CD8-positive, alpha-beta memory T cell (primary cell): ENCODE measurements at places on chromosomes 5 and 9. TPM values are rescaled to one million over a fixed set of nuclear protein-coding genes. Genes with fewer than 3 reads are reported as not detected.

DNA sequence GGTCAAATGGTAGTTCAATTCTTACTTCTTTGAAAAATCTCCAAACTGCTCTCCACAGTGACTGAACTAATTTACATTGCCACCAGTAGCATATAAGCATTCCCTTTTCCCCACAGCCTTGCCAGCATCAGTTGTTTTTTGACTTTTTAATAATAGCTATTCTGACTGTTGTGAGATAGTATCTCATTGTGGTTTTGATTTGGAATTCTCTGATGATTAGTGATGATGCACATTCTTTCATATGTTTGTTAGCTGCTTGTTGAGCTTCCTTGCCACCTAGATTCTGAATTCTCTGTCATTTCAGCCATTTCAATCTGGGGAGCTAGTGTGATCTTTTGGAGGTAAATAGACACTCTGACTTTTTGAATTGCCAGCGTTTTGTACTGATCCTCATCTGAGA, 24.0 kb downstream of the CDK20 start:
- no peaks in the 10 kb centered on the region for H3K36me3 ChIP-seq
- no peak for DNase-seq
- no peaks in the 10 kb centered on the region for H3K27me3 ChIP-seq

- no peaks in the 10 kb centered on the region for H3K27me3 ChIP-seq
- DNase-seq = no peak
- no peaks in the 10 kb centered on the region for H3K36me3 ChIP-seq
- H3K4me1 ChIP-seq = peaks cover 70% of the 10 kb centered on the region
- peak overlapping the region; percentile 24 for H3K27ac ChIP-seq
- peak overlapping the region; percentile 48 for H3K4me3 ChIP-seq
Measured at GRCh38 chr9:120889606-120890271, 12.8 kb upstream of the PHF19 start.

S1PR3 gene
- not detected for polyA plus RNA-seq

DNA sequence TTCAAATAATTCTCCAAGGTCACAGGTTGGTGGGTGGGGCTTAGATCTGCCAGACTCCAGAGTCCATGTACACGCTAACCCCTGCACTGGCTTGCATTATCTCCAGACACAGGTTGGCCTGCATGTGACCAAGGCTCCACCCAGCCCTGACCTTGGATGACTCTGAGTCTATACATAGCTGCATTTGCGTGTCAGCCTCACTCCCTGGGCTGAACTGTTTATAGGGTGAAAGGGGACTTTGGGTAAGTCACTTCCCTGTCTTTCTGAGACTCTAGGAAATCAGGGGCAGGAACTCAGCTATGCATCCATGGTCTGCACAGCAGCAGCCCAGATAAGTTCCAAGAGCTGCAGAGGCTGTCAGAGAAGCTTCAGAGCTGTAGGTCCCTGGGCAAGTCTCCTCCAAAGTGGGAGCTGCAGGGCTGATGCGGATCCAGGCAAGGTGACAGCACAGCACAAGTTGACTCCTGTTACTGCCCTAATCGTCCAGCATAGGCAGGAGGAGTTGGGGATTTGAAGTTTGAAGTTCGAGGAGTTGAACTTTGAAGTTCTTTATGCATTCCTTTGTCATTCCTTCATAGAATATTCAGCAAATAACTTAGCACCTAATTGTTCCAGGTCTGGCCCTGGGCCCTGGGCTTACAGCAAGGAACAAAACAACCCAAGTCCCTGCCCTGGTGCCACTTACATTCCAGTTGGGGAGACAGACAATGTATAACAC, 53.4 kb downstream of the SLC22A5 start:
- peak overlapping the region; percentile 30 for H3K27ac ChIP-seq
- no peak overlapping the region for H3K4me3 ChIP-seq
- peaks cover 11% of the 10 kb centered on the region for H3K36me3 ChIP-seq
- DNase-seq = no peak
- H3K4me1 ChIP-seq = peaks cover 97% of the 10 kb centered on the region

OTULIN gene
- 28.1 TPM for polyA plus RNA-seq

GRCh38 chr9:2616692-2617377, 4.8 kb upstream of the VLDLR start:
- no peak overlapping the region for H3K27ac ChIP-seq
- no peak overlapping the region for H3K4me3 ChIP-seq
- no peaks in the 10 kb centered on the region for H3K27me3 ChIP-seq
- H3K4me1 ChIP-seq = no peaks in the 10 kb centered on the region
- H3K36me3 ChIP-seq = no peaks in the 10 kb centered on the region

- no peak overlapping the region for H3K4me3 ChIP-seq
- H3K36me3 ChIP-seq = no peaks in the 10 kb centered on the region
- no peak overlapping the region for H3K27ac ChIP-seq
Measured at GRCh38 chr9:92564982-92565381, 29.2 kb upstream of the ECM2 start.

TMEM232 gene
- 0.25 TPM for polyA plus RNA-seq

GGTA1 gene
- not detected for polyA plus RNA-seq

PTGES gene
- polyA plus RNA-seq = not detected

- peak overlapping the region; percentile 57 for H3K27ac ChIP-seq
- H3K36me3 ChIP-seq = no peaks in the 10 kb centered on the region
- H3K27me3 ChIP-seq = no peaks in the 10 kb centered on the region
- no peak for DNase-seq
- H3K4me3 ChIP-seq = no peak overlapping the region
Measured at GRCh38 chr9:108093773-108094675, 604.5 kb upstream of the KLF4 start.

DNA sequence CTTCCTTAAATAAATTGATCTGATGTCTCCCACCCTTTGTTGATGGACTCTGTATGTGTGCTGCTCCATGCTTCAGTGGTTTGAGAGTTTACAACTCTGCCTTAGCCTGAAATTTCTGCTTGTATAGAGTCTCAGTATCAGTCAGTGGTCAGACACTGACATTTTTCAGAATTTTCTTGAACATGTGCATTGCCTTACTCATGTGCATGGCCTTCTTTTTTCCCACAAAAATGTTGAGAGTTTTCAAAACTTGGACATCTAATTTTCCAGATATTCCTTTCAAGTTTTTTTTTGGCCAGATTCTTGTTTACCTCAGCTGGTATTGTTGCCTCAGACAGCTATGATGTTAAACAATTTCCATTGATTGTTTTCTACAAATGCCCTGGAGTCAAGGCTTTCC, 427.1 kb upstream of the CHD1 start:
- H3K36me3 ChIP-seq = no peaks in the 10 kb centered on the region
- H3K27ac ChIP-seq = no peak overlapping the region
- H3K4me1 ChIP-seq = no peaks in the 10 kb centered on the region
- no peak overlapping the region for H3K4me3 ChIP-seq

DNA sequence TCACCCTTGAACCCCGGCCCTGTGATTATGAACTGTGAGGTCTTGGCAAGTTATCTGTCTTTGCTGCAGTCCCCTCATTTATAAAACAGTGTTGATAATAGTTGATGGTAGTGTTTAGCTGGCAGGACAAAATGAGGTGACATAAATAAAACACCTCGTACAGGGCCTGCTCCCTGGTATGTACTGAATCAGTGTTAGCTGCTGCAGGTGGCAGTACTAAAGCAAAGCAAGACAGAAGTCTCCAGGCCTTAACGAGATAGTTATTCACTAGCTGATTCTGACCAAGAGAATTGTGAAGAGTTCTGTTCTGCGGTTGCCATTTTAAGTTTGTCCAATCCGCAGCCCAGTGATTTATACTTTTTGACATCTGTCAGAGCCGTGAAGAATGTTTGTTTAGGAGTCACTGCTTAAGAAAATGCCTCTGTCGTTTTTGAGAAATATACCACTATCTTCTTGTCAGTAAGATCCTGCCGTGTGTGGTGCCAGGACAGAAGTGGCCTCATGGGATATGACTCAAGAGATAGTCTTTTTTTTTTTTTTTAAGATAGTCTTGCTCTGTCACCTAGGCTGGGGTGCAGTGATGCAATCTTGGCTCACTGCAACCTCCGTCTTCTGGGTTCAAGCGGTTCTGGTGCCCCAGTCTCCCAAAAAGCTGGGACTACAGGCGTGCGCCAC, 75.9 kb downstream of the KDM4C start:
- no peaks in the 10 kb centered on the region for H3K4me1 ChIP-seq
- H3K36me3 ChIP-seq = peaks cover 4% of the 10 kb centered on the region
- H3K4me3 ChIP-seq = no peak overlapping the region
- H3K27ac ChIP-seq = no peak overlapping the region
- no peak for DNase-seq

DNA sequence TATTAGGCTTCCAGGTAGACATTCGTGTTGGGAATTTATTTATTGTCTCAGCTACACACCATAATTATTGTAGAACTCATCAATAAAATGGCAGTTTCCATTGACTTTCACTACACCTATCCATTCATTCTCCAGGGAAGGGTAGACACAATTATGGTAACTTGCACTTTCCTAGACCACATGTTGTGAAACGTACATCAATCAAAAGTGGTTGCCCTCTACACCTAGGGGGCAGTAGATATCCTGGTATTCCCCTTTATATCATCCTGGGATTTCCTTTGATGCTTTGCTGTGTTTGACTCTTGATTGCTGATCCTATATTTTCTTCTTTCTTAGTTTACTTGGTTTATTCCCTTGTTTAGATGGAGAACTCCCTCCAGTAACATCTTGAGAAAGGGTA, 47.9 kb downstream of the ADGRV1 start:
- no peak for DNase-seq
- H3K27ac ChIP-seq = no peak overlapping the region
- no peaks in the 10 kb centered on the region for H3K4me1 ChIP-seq
- H3K27me3 ChIP-seq = no peaks in the 10 kb centered on the region
- H3K4me3 ChIP-seq = no peak overlapping the region

FOXI1 gene
- polyA plus RNA-seq = not detected

- no peaks in the 10 kb centered on the region for H3K36me3 ChIP-seq
- peaks cover 3% of the 10 kb centered on the region for H3K4me1 ChIP-seq
- H3K4me3 ChIP-seq = no peak overlapping the region
- no peak overlapping the region for H3K27ac ChIP-seq
- no peak for DNase-seq
Measured at GRCh38 chr5:103228588-103228987, 30.0 kb upstream of the MACIR start.

DNA sequence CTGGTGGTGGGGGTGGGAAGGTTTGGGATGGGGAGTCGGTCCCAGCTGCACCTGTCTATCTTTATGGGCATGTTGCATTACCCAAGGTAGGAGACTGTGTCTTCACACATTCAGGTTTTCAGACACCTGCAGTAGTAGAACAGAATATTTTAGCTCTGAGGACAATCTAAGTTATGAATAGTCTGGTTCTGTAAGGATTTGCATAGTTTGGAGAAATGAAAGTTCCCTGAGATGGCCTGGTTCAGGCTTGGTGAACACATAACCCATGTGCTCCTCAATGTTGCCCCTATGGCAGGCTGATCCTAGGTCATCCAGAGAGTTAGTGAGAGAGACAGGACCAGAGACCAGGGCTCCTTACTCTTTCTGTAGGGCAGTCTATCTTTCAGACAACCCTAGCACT, 20.7 kb downstream of the TNFSF8 start:
- H3K4me1 ChIP-seq = peaks cover 73% of the 10 kb centered on the region
- no peak for DNase-seq
- peaks cover 4% of the 10 kb centered on the region for H3K36me3 ChIP-seq

DNA sequence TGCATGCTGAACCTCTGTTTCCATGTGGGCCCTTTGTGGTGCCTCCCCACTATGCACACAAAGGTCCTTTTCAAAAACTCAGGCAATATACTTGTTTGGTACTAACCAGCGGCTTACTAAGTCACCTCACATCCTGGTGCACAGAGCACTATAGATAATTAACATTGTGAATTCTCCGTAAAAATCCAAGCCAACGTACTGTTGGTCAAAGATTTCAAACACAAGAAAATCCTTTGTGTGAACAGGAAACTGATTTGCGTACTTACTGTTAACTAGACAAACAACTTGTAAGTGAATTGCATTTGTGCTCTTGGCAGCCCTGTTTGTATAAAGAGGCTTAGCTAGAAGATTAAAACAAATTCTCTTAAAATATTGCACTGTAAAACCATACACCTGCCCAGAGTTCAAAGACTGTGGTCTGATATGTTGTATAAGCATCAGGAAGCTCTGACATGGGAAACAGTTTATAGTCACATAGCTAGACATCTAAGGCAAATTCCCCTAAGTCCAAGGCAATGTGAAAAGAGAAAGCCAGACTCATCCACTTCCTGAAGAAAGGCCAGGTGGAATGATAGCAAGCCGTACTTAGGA, 125.0 kb upstream of the SLC12A2 start:
- DNase-seq = no peak
- H3K27ac ChIP-seq = no peak overlapping the region
- H3K4me1 ChIP-seq = peaks cover 6% of the 10 kb centered on the region
- H3K36me3 ChIP-seq = no peaks in the 10 kb centered on the region
- no peaks in the 10 kb centered on the region for H3K27me3 ChIP-seq

GRCh38 chr9:126468141-126468825, 141.7 kb downstream of the MVB12B start:
- H3K36me3 ChIP-seq = no peaks in the 10 kb centered on the region
- DNase-seq = no peak
- peaks cover 52% of the 10 kb centered on the region for H3K4me1 ChIP-seq

PAPPA gene
- polyA plus RNA-seq = not detected
